NCI-H1092 (cell line): ENCODE measurements at places on chromosomes 5 and 9.

DNA sequence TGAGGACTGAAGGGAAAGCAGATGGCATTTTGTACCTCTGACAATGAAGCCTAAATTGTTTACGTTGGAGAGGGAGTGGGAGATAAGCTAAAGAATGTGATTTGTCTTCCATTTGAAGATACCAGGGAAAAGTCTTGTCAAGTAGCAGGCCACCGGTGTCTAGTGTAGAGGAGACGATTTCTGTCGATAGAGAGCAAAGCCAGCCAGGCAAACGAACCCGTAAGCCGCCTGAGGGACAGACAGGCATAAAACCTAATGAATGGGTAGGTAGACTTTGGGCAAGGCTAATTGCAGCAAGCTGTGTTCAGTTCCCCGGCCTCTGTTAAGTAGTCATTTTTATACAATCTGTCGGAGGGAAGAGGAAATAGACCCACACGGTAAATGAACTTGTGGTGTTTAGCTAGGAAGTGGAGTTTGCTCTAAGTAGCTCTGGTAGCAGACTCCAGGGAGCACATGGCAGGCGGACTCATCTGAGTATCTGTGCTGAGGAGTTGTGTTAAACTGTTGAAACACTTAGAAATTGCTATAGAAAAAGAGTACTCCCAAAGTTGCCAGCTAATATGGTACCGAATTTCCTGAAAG lies 28.8 kb downstream of the SMARCA2 start:
- DNase-seq: no peak

DNA sequence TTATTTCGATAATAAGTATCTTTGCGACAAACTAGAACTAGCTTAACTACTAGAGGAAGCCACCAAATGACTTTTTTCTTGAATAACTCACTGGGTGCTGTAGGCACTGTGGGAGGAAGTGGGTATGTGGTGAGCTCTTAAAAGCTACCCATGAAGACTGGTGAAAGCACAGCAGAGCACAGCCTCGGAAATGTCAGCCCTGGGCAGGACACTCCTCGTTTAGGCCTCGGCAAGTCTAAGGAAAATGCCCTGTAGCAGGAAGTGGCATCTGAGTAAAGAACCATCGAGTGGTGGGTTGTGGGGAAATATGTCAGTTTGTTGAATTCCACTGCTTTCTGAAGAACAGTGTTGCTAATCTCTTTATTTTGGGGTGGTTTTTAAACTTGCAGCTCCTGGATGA lies 44.0 kb upstream of the NCS1 start:
- no peak for DNase-seq

DNA sequence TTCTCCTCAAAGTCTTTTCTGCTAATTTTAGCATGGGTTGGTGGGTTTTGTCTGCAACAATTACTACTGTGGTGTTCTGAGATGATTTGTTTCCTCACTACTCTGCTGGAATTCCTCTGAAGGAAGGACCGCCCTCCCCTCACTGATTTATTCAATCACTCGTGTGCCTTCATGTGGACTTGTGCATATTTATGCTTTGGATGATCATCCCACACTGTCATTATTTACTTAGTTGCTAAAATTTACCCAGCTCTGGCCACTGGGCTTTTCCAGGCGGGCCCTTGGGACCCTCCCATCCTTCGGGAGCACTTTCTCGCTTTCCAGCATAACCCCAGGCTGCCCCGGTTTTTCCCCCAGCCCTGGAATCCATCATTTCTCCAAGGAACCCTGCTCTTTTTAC lies 41.7 kb upstream of the NKD2 start:
- no peak for DNase-seq

DNA sequence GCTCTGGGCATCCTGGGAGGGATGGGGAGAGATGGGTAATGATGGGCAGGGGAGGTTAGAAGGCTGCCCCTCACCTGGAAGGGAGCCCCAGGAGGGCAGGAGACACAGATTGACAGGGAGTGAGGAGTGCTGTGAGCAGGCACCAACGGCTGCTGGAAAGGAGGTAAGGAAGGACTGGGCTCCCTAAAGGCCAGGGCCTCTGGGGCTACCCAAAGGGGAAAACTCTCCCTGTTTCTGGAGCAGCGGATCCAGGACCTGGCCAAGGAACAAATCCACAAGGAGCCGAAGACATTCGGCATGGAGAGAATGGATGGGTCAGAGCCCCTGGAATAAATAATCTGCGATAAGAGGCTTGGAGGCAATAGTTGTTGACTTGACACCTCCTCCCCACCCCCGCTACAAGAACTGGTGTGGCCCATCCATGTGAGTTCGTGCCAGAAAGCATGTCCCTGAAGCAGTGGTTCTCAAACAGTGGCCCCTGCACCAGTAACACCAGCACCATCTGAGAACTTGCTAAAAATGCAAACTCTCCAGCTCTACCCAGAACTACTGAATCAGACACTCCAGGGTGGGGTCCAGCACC lies 208.3 kb downstream of the GABBR2 start:
- no peak for DNase-seq

DNA sequence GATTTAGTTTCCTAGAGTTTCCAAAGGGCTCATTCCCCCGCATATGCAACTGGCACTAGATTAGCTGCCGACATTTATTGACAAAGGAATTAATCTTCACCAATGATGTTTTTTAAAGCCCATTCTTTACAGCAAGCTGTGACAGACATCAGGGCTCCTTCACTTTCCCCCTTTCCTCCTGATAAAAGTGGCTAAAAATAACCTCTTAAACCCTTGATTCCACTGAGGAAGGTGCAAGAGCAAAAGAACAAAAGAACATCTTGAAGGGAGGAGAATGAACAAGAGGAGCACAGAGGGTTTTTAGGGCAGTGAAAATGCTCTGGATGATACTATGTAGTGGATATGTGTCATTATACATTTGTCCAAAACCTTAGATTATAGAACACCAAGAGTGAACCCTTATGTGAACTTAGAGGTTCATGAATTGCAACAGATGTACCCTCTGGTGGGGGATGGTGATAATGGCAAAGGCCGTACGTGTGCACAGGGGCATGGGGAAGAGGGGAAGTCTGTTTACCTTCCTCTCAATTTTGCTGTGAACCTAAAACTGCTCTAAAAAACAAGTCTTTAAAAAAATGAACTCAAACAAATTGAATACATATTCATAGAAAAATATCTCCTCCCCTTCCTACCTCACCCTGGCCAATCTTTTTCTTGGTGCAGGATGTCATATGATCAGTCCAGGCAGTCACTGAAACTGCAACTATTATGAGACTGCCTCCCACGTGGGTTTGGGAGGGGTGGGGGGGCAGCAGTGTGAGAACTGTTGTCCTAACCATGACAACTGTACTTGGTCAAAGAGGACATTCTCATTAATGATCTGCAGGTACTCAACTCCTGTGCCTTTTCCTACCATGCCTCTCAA lies 83.0 kb downstream of the MARCHF3 start:
- DNase-seq: no peak

DNA sequence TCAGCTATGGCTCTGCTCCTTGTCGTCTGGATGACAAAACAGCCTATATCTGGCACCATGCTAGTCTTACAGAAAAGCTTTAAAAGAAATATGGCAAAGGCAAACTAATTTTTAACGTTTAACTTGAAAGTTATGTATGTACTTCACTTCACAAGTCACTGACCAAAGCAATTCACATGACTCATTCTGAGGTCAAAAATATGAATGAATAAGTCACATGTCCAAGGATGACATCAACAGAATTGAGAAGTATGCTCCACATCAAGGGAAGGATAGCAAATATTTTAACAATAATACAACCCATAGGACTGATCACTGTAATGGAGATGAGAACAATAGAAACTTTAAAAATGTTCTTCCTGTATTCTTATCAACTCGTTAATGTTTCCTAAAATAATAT lies 1072.6 kb upstream of the NUDT12 start:
- DNase-seq: no peak

GRCh38 chr5:101430551-101430950 lies 527.5 kb upstream of the ST8SIA4 start:
- no peak for DNase-seq

DNA sequence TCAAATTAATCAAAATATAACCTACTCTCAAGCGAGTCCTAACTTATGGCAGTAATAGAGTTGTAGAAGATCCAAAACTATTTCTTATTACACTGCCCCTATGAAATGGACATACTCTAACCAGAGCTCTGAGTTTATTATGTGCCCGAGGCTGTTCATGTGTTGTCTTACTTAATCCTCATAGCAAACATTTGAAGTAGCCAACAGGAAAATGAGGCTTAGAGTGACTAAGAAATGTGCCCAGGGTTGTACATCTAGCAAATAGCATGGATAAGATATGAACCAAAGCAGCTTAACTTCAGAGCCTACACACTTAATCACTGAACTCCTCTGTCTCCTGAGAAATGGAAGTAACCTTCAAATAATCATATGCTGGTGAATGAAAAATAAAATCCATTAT lies 1551.7 kb downstream of the MAT2B start:
- no peak for DNase-seq

DNA sequence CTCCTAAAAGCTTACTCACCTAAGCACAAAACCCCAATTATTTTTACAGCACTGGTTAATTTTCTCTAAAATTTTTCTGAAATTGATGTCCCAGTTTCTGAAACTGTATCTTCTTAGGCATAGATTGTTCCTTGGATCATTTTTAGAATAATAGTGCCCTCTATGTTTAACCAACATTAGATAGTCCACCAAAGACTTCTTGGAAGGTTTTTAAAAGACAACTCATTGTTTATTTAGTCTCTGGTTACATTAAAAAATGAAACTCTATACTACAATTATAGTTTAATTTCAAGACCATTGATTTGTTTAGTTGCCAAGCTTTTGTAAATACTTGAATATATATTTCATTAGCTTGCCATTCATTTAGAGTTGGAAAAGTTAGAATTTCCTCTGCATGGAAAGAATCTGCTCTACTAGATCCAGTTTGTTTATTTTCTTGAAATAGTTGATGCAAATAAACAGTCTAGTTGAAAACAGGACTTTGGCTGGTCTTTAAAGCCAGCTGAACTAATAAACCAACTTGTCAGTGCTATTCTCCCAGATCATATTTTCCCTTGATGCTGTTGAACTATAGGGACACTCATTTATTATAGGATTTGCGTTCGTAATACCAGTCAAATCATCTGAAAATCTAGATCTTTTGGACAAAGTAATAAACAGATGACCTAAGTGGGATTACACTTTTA lies 990.5 kb downstream of the TLE1 start:
- DNase-seq: no peak

- no peak for DNase-seq
Observed at GRCh38 chr5:142235050-142235797, 89.6 kb downstream of the SPRY4 start.

GRCh38 chr5:159416438-159416837 lies 86.2 kb upstream of the IL12B start:
- DNase-seq: no peak

DNA sequence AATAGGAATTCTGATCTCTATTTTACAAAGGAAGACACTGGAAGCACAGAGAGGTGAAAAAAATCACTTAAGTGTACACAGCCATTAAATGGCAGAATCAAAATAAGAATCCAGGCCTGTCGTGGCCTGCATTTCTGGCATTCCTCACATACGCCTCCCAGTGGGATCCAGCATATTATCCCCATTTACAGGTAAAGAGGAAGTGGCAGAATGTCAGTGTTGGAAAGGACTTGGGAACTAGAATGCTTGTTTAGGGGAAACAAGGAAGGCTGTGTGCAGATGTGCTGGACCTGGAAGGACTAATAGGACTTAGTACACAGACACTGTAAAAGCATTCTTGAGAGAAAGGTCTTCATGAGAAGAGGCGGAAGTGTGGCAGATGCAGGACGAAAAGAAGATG lies 241.8 kb downstream of the TRIM32 start:
- no peak for DNase-seq

DNA sequence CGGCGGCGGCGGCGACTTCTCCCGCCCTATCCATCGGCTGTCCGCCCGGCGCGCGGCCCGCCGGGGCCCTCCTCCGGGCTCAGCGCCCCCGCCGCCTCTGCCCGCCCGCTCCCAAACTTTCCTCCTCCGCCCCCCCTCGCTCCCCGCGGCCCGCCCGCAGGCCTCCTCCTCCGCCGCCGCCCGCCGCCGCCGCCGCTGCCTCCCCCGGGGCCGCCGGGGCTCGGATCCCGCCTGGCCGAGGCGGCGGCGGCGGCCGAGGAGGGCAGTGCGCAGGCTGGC lies 460 bp upstream of the PBX3 start:
- no peak for DNase-seq

DNA sequence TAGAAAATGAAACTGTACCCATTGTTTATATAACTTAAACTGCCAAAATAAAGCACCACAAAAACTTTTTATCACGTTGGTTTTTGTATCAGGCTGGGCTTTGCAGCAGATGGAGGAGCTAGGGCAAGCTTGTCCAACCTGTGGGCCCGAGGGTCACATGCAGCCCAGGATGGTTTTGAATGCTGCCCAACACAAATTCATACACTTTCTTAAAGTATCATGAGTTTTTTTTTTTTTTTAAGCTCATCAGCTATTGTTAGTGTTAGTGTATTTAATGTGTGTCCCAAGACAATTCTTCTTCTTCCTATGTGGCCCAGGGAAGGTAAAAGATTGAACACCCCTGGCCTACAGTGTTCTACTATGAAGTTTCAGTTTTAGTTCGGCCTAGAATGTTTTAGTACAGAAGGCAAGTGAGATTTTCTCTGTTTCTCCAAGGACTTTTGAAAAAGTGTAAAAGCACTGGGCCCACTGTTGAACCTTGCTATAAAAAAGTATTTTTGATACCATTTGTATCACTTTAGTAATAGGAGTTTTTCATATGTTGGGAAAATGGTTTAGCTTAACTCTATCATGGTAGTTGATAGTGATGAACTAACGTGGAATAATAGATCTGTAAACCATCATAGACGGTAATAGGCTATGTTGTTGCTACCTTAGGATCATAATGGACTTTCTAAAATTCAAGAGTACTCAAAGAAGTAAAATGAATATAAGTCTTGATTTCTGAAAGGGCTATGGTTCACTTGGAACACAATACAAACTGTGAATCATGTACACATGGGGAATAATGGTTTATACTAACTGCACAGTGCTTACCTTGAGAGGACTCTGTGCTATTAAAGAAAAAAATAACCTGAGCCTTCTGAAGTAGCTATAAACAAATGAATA lies 2.9 kb downstream of the CDKN2A start:
- DNase-seq: no peak

DNA sequence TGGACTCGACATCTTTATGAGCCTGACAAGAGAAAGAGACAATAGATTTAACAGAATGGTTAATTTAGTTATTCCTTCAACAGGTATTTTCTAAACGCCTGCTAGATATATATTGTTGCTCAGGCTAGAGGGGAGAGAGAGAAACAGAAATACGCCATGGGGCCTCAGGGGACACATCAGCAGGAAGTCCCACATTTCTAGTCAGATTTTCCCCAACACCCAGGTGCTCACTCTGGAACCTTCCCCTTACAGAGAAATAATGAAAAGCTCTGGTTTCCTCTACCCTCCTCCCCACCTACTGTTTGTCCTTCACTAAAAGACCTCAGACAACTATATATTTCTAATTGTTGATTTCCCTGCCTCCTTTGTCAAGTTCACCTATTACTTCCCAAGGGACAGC lies 130.3 kb upstream of the TBC1D2 start:
- no peak for DNase-seq

GRCh38 chr5:154209591-154210081 lies 19.1 kb downstream of the GALNT10 start:
- DNase-seq: no peak

- no peak for DNase-seq
Observed at GRCh38 chr5:140165101-140165922, 9.7 kb upstream of the CYSTM1 start.
